ENCODE measurements at places on chromosomes 1 and 21.

DNA sequence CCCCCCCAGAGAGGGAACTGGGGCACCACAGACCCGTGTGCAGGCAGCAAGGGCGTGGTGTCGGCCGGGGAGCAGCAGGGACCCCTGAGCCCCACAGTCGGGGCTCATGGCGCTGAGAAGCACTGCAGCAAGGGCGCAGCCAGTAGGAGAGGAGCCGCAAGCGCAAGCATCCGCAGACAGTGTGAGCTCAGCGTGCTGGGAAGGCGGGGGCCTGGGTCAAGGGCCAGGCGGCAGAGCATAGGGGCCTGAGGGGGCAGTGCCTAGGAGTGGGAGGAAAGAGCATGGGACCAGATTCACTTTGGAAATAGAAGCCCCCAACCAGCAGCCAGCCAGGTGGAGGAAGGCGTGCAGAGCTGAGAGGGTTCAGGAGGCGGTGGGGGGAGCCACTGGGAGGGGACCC lies 6.7 kb upstream of the KCNAB2 start:
- no peak for DNase-seq

DNA sequence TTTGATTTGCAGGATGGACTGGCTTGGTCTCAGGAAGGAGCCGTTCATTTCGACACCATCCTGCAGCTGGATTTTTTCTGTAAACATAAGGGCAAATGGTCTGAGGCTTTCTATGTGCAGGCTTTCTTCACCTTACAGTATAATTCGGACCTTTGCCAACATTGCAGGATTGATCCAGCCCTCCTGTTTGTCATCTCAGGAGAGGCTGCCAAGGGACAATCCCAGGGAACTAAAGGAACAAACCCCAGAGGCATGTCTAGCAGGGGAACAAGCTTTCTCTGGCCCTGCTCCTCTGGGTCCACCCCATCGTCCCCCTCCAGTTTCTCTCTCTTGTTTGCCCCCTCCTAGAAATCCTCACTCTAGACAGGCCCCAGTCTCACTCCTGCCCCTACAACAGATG lies 24.8 kb upstream of the GBP6 start:
- DNase-seq = no peak

- peak; percentile 47 for DNase-seq
These were observed 29.7 kb downstream of the TSHB start for GRCh38 chr1:115059316-115059715.

GRCh38 chr1:59788825-59789224 lies 25.9 kb upstream of the HOOK1 start:
- DNase-seq = no peak

DNA sequence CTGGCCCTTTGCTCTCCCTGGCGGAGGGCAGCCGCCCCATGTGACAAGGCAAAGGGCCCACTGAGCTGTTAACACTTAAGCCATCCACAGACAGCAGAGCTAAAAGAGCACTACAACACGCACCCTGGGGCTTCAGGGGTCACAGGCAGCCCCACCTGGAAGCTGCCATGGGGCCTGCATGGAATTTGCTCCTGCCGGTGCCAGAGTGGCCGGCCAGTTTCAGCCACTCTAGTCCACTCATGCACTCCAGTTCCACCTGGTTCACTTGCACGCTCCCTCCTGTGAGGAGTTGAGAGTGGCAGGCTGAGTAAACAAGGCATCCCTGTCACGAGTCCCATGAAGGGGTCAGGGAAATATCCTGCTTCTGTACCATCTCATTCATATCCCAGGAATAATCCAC lies 55.3 kb downstream of the RIMS3 start:
- no peak for DNase-seq

DNA sequence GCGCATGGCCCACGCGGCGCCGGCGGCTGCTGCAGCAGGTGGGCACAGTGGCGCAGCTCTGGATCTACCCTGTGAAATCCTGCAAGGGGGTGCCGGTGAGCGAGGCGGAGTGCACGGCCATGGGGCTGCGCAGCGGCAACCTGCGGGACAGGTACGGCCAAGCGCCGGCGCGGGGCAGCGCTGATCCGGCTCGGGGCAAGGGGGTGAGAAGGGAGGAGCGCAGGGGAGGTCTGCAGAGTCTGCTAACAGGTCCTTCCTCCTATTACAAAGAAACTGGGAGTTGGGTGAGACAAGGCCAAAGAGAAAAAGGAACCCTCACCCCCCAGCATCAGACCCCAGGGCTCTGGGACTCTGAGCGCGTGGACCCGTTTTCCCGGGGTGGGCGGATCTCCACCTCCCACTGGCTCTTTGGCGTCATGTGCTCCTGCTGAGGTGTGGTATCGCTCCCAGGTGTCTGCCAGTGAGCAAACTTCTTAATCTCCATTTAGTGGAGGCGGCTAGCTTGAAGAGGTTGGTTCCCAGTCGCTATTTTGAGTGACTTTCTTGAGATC lies 431 bp downstream of the MTARC1 start:
- DNase-seq = no peak

DNA sequence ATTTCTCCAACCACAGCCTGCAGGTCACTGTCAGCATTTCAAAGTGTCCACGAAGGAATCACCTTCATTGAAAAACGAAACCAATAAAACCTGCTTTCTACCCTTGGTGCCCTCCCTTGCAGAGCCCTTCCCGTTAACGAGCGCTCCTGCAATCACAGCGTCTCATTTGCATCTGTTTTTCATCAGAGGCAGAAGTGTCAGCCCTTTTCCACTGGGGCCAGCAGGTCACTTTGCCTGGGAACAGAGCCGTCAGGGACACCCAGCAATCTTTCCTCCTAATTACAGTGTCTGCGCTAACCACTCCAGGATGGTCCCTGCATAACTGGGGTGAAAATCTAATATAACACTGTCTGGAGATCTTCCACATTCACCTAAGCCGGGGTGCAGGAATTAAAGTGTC lies 85.3 kb downstream of the PSMG1 start:
- no peak for DNase-seq

DNA sequence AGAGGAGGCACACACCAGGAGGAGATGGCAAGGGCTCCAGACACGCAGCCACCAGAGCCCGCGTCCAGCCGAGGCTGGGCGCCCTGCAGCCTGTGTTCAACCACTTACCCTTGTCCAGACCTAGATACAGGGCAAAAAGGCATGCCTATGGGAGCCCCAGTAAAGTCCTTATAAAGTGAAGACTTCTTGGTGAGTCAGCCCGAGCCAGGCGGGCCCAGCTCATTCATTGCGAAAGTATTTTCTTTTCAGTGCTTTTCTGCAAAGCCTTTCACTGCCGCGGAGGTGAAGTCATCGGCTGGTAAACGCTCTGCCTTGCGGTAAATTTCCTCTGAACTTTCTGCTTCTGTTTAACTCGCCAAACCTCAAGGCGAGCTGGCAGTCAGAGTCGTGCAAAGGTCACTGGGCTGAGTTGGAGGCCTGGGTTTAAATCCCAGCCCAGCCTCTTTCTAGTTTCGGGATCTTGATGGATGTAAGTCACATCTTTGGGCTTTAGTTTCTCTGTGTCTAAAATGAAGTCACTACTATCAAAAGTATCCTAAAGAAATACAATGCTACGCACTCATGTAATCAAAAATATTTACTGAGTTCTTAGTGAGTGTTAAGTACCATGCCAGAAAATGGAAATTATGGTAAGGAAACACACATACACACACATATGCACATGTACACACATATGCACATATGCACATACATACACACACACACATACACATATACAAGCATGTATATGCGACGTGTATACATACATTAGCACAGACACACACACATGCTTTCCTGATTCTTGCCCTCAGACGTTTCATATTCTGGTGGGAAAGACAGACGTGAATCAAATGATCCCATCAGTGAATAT lies 54.7 kb upstream of the IFFO2 start:
- peak; percentile 98 for DNase-seq
